HS-5 (cell line): ENCODE measurements at places on chromosomes 2 and 18.

- DNase-seq = no peak
Observed at GRCh38 chr18:75405351-75405750, 22.2 kb downstream of the SMIM21 start.

GRCh38 chr2:201343559-201343958 lies 13.6 kb downstream of the FLACC1 start:
- no peak for DNase-seq

GRCh38 chr18:23922939-23923338 lies 91.6 kb upstream of the TTC39C start:
- DNase-seq = no peak

GRCh38 chr2:69470911-69471310 lies 33.7 kb upstream of the NFU1 start:
- DNase-seq = no peak

GRCh38 chr2:237955640-237956401 lies 11.0 kb upstream of the UBE2F start:
- no peak for DNase-seq

- no peak for DNase-seq
Observed at GRCh38 chr2:241850544-241851324, 8.0 kb downstream of the PDCD1 start.

DNA sequence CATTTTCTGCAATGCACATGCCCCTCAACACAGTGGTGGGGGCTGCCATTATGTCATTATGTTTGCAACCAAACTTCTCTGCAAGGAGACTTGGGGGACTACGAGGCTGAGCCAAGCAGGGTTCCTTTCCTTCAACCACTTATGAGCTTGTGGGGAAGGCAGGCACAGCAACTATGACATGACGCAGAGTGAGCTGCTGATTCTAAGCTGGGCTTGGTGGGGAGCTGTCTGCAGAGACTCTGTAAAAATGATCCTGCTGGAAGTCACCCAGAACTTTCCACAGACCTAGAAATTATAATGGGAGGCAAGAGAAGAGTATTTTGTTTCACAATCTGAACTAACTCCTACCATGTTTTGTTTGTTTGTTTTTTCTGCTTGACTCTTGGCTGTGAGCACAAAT lies 55.6 kb downstream of the INPP5D start:
- DNase-seq = no peak

GRCh38 chr2:230942920-230943896 lies 18.2 kb upstream of the GPR55 start:
- no peak for DNase-seq

DNA sequence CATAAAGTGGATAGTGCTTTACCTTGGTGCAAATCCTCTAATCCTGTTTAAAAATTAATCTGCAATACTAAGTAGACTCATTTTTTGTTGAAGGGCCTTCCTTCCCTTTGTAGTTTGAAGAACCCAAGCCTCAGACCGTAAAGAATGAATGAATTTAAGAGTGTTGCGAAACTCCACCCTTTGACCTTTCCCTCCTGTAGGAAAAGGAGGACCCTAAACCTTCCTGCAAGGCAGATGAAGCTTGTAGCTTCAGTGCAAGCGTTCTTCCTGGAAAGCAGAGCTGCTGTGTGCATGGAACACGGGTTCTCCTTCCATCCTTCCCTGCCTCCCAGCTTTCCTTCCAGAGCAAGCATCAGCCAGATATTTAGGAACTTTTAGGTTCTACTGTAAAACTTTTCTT lies 1.7 kb downstream of the IMPA2 start:
- DNase-seq = no peak

- DNase-seq = peak; percentile 77
Observed at GRCh38 chr2:37625156-37625555, 46.3 kb downstream of the CDC42EP3 start.

DNA sequence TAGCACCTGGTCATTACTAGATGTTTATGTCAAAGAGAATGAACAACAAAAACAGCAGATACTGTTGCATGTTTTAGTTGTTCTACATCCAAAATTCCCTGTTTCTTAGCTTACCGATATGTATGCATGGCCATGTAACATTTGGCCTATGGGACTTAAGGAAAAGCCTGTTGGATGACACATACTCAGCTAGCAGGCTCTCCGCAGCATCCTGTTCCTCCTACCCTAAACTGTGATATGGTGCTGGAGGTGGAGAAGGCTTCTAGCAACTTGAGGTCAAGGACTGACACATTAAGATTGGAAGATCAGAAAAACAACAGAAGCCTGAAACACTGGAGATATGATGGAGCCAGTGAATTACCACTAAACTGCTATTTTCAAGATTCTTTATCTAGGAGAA lies 537.8 kb downstream of the LRRTM4 start:
- no peak for DNase-seq

DNA sequence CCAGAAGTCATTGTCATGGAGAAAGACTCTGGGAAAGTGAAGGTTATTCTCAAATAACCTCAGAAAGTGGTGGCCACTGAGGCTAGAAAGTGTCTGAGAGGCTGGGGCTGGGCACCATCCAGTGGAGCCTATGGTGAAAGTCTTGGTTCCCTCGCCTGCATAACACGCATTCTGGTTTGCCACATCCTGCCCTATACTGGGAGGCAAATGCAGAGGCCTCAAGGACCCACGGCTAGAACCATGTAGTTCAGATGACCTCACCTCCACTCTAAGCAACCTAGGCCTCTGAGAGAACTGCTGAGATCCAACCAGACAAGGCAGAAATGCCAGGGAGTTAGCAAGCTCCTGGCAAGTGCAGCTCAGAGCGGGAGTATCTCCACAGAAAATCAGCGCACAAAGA lies 5.1 kb downstream of the ITGB6 start:
- no peak for DNase-seq

DNA sequence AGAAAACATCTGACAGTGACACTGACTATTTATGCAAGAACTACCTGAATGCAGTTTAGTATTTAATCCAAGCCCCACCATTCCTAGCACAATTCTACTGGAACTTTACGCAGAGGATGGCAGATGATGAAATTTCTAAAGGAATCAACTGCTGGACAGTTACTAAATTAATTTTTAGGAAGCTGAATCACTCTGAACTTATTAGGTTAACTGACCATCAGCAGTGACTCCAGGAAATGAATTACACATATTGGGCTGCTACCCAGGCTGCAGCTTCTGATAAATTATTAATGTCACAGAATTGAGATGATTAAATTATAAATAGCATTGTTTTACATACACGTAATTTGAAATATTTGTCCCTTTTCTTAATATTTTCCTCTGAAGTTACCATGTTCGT lies 250.8 kb downstream of the TMEM182 start:
- no peak for DNase-seq

DNA sequence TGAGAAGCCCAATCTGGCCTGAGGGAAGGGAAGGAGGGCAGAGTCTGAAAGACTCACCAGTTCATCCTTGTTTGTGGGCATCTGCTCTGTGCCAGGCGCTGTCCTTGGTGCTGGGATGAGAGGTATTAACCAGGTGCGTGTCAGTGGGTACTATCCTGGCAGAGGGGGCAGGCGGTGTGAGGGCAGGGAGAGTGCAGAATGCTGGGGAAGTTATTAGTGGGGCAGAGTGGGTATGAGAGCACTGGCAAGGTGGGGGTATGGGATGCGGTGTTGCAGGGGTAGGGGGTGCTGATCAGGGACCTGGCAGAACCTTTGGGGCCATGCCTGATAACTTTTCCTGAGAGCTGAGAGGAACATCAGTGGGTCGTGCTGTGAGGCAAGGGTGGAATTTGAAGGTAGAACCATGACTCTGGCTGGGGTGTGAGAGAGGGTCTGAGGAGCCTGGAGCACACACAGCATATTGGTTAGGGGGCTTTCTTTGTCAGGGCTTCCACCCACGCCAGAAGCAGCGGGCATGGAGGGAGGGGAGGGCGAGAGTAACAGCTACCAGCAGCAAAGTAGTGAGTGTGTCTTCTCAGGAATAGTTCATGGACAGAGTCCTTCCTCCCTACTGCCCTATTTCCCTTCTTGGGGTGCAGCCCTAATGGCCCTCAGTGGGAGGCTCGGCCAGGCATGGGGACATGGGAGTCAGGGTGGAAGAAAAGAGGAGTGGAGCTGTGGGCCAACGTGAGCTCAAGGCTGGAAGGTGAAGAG lies 290.7 kb downstream of the CYP26B1 start:
- no peak for DNase-seq

DNA sequence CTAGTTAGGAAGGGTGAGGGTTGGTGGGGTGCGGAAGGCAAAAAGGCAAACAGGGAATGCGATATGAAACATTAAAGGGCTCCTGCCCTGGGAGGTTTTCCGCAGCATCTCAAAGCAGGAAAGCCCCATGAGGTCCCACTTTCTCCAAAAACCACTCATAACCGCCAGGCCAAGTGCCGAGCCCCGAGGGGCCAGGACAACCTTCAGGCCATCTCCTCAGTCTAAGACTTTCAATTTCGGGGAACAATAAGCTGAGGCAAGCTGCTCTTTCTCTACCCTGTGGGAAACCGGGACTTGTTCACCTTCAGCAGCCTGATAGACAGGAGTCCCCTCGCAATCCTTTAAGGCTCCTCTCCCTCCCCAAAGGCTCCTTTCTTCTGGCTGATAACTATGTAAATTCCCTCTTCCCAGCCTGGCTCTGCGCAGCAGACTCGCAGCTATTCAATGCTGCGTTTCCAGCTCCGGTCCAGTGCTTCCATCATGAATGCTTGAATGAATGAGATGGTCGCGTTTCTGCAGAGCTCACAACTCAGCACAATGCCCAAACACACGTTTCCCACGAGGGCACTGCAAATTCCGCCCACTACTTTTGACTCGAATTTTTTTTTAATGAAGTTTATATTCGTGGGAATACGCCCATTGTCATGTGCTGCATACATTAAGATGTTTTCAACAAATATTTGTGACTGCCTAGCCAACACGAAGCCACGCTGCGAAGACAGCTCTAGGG lies 1.4 kb downstream of the LAMA1 start:
- DNase-seq = no peak

- no peak for DNase-seq
Observed at GRCh38 chr2:60832621-60833020, 48.8 kb upstream of the REL start.

DNA sequence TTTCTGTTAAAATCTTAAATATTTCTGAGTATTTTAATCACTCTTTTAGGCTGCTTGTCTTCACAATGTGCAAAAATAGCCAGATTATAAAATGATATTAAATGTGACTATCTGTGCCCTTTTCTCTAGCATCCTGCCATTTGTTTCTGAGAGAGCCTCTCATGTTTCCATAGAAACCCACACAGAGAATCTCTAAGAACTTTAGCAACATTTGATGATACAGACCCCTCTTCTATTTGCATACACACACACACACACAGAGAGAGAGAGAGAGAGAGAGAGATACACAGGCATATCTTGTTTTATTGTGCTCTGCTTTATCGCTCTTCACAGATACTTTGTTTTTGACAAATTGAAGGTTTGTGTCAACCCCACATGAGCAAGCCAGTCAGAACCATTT lies 134.5 kb upstream of the DDX18 start:
- DNase-seq = no peak

GRCh38 chr2:202423139-202423538 lies 47.0 kb downstream of the BMPR2 start:
- no peak for DNase-seq

DNA sequence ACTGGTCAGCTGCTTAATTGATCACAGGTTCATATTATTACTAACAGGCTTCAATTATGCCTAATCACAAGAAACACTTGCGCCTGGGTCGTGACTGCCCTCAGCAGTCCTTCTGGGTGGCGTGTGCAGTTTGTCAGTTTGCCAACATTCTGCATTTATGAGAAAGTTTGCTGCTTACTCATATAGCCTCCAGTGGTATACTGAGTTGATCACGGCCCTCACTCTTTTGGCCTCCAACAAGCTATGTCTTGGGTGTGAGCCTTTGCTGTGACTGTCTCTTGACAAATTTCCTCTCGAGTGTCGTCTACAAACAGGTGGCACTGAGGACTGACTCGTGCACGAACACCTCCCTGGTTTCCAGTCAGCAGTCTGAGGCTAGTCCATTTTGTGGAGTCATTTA lies 27.3 kb downstream of the DCDC2C start:
- no peak for DNase-seq

GRCh38 chr2:68388772-68389171 lies 23.7 kb downstream of the PLEK start:
- no peak for DNase-seq

GRCh38 chr2:85753525-85754312 lies at the start of gene ATOH8:
ATOH8 (plus strand) TSS chr2:85753991; CDS start chr2:85754190, 199 bp downstream.
- DNase-seq = no peak

DNA sequence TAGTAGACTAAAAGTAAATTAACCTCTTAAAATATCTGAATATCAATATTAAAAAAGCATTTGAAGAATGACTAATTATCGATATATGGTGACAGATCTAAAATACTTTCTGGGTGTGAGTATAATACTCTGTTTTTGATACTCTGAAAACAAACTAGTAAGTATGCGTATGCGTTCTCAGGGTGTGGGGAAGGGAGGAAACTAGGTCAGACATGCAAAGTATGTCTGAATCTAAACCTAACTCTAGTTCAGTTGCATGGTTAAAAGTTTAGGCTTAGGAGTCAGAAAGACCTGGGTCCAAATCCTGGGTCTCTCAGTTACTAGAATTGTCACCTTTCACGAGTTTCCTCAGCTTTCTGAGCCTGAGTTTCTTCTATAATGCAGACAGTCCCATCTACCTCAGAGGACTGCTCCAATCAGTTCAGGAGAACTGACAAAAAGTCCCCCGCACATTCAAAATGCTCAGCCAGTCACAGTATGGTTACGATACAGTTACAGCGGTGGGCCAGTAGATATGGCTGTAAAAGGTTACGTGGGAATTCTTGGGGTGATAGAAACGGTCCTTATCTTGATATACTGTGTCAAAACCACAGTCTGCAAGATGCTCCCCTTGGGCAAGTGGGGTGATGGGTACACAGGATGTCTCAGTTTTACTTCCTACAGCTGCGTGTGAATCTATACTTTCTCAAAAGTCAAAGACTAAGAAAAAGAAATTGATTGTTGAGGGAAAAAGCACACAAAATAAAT lies 29.2 kb downstream of the UNC50 start:
- DNase-seq = no peak

- DNase-seq = no peak
Observed at GRCh38 chr2:216619411-216620393, 13.5 kb upstream of the IGFBP2 start.

DNA sequence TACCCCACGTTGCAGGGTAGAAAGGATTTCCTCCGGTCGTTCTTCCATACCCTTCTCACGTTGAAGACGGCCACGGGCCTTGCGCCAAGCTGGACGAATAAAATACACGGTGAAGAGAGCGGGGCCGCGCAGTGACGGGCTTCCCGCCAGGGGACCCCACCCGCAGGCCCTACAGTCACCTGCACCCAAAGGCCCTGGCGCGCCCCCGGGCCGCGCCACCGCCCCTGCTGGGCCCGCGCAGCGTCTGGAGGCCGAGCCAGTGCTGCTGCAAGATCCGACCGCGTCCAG lies 199 bp downstream of the FBXO15 start:
- no peak for DNase-seq

- no peak for DNase-seq
Observed at GRCh38 chr2:8388781-8389180, 293.1 kb upstream of the ID2 start.

- DNase-seq = no peak
Observed at GRCh38 chr2:225764346-225764745, 364.8 kb downstream of the NYAP2 start.
